ENCODE measurements at places on chromosomes 12 and 14. TPM values are rescaled to one million over a fixed set of nuclear protein-coding genes. Genes with fewer than 3 reads are reported as not detected.

The CMKLR1 gene
- under 0.01 TPM for total RNA-seq

The AKT1 gene
- 154 TPM for total RNA-seq

The NXPH4 gene
- total RNA-seq = 1.5 TPM

The FAM186B gene
- total RNA-seq = under 0.01 TPM

The SLC6A12 gene
- not detected for total RNA-seq

The GYS2 gene
- not detected for total RNA-seq

The NELL2 gene
- total RNA-seq = not detected

The DHRS1 gene
- 27.4 TPM for total RNA-seq

The STXBP6 gene
- total RNA-seq = 15.8 TPM

The CD69 gene
- not detected for total RNA-seq

The PLEKHD1 gene
- not detected for total RNA-seq

The SERPINA1 gene
- 0.17 TPM for total RNA-seq

The JAG2 gene
- 0.30 TPM for total RNA-seq

The ASIC1 gene
- total RNA-seq = 1.5 TPM

The IFI27 gene
- 0.15 TPM for total RNA-seq

The C1QL4 gene
- 0.45 TPM for total RNA-seq

The MGAT4C gene
- not detected for total RNA-seq

The GRIP1 gene
- not detected for total RNA-seq

The MIPOL1 gene
- total RNA-seq = 7.6 TPM

The TSPAN11 gene
- 0.50 TPM for total RNA-seq

The VRTN gene
- total RNA-seq = not detected

The NEUROD4 gene
- not detected for total RNA-seq

The FOXA1 gene
- total RNA-seq = under 0.01 TPM

The FAIM2 gene
- 2.5 TPM for total RNA-seq

The ALKBH1 gene
- total RNA-seq = 11.0 TPM

The SMAGP gene
- 30.5 TPM for total RNA-seq

The CAMKK2 gene
- 30.0 TPM for total RNA-seq
